ENCODE measurements at places on chromosomes 11 and 22.

DNA sequence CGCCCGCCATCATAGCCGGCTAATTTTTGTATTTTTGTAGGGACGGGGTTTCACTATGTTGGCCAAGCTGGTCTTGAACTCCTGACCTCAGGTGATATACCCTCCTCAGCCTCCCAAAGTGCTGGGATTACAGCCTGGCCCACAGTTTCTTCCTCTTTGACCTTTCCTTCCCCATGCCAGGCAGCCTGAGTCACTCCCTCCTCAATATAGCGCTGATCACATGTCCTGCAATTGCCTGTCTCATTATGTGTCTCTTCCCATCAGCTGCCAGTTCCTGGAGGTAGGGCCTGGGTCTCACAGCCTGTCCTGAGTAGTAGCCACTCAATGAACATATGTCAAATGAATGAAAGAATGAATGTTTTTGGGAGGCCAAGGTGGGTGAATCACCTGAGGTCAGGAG lies 43.0 kb upstream of the CCDC134 start:
- DNase-seq, result no peak

DNA sequence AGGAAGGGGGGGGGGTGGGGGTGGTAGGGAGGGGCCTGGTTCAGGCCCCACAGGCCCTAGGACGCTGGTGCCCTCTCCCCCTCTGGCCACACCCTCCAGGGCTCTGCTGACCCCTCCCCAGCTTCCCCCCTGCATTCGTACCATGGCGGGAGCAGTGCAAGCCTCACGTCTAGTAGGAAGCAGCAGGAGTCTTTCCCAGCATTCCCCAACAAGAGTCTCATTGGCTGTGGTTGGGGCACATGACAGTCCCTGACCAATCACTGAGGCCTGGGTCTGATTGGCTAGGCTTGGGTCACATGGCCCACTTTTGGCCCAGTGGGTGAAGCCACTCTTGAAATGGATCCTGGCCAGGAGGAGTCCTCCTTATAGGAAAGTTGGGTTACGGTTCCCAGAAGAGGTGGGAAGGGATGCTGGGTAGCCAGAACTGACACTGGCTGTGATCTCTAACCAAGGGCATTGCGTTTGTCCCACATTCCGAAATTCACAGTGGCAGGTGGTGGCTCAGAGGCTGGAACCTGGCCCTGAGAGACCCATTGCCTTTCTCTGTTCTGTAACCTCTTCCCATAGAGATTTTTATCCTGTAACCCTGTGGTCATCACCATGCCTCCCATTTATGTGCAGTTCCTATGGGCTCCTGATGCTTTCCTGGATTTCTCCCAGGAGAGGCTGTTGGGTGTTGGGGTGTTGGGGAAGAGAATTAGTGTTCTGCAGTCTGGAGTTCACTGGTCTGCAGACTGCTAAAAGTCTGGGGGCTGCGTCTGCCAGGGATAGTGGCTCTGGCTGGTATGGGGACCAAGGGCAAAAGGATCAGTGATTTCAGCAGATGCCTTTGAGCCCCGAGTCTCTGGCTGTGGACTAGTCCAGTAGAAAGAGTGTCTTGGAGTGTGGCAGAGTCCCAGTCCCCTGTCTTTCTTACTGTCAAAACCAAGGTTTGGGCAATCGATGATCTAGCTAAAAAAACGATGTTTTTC lies 58.9 kb upstream of the MYEOV start:
- no peak for DNase-seq

DNA sequence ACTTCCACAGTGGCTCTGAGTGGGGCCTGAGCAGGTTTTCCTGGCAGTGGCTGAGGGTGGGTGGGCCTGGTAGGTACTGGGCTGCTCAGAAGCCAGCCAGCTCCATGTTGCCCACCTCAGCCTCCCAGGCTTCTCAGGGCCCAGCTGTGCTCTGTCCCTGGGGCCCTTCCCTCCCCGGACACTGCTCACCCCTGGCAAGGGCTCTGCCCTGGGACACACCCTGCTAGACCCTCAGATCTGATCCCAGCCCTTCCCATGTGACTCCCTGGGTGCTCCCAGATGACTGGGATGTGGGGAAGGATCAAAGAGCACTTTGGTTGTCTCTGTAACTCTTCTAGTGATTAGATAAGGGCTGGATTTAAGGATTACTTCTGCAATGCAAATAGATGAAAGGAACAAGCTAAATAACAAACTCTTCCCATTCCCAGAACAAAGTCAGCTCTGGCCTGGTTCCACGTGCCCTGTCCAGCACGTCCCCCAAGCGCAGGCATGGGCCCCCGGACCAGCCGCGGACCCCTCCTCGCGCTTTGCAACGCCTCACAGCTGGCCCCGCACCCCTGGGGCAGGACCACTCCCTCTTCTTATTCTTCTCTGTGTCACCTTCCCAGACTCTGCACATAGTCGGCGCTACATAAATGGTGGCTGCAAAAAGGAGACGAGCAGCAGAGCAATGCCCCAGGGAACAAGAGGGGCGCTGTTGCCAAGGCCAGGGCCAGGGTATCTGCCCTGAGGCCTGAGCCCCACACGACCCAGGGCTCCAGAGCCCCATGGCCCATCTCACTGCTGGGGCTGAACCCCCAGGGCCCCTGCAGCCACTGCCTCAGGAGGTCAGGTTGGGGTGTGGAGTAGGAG lies 5.7 kb upstream of the KRTAP5-6 start:
- DNase-seq, result no peak

GRCh38 chr11:88337987-88338668 lies 592 bp upstream of the CTSC start:
- no peak for DNase-seq

- no peak for DNase-seq
Observed at GRCh38 chr22:18154821-18155390, 4.9 kb downstream of the USP18 start.

DNA sequence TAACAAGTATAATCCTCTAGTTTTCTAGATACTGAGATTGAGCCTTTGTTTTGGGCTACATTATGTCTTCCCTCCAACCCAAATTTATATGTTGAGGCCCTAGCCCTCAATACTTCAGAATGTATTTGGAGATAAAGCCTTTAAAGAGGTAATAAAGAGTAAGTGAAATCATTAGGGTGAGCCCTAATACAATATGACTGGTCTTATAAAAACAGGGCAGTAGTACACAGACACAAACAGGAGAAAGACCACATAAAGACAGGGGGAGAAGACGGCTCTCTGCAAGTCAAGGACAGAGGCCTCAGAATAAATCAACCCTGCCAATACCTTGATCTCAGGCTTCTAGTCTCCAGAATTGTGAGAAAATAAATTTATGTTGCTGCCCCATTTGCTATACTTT lies 6.3 kb downstream of the OR10V1 start:
- no peak for DNase-seq

GRCh38 chr11:75103380-75104026 lies 6.8 kb upstream of the OR2AT4 start:
- no peak for DNase-seq

GRCh38 chr11:1652771-1653540 lies 23.4 kb downstream of the KRTAP5-5 start:
- no peak for DNase-seq

- DNase-seq, result no peak
Observed at GRCh38 chr11:13354335-13354734, 76.7 kb downstream of the BMAL1 start.

DNA sequence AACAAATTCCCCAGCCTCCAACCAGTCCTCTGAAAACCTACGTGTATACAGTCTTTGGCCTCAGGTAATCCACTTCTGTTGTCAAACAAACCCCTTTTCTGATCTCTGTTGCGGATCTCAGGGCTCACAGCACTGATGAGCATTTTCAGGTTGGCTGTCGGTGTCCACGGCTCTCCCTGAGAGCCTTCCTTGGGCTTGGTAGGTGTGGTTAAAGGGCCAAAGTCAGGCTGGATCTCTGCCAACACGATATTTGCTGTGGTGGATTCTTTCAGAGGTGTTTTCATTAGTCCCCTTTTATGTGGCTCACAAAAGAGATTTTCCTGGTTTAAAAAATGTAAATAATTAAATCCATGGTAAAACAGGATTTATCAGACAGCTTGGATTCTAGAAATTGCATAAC lies 2.9 kb downstream of the E2F8 start:
- no peak for DNase-seq

Data from esophagus squamous epithelium (tissue), 5 donors.